Esophagus squamous epithelium (tissue), 5 donors: ENCODE measurements at places on chromosomes 2 and 18. TPM values are rescaled to one million over a fixed set of nuclear protein-coding genes. Genes with fewer than 3 reads are reported as not detected.

The STPG4 gene
- total RNA-seq = not detected

The FAM110C gene
- total RNA-seq = 48.3 TPM

The CKAP2L gene
- 5.3 TPM for total RNA-seq

The CXCR1 gene
- 1.3 TPM for total RNA-seq

The SLC4A5 gene
- total RNA-seq = 1.7 TPM

The NPC1 gene
- 73.7 TPM for total RNA-seq

The REG1B gene
- not detected for total RNA-seq

The CD207 gene
- total RNA-seq = 0.35 TPM

The SIX3 gene
- total RNA-seq = not detected

The PARD6G gene
- total RNA-seq = 35.2 TPM

The TMEM247 gene
- not detected for total RNA-seq

The SMYD1 gene
- 0.27 TPM for total RNA-seq

The FOXI3 gene
- total RNA-seq = not detected

The ANKRD30B gene
- total RNA-seq = not detected

The SERPINB13 gene
- total RNA-seq = 354 TPM

The ACMSD gene
- not detected for total RNA-seq

The G6PC2 gene
- total RNA-seq = not detected

The FABP1 gene
- total RNA-seq = not detected

The DLX2 gene
- not detected for total RNA-seq

The TCF7L1 gene
- 0.29 TPM for total RNA-seq

The GPAT2 gene
- 0.34 TPM for total RNA-seq

The ERBB4 gene
- total RNA-seq = not detected

The IL36A gene
- 251 TPM for total RNA-seq

The GPR45 gene
- total RNA-seq = not detected

The PROC gene
- total RNA-seq = 2.1 TPM
